ENCODE measurements at places on chromosomes 7 and 10. TPM values are rescaled to one million over a fixed set of nuclear protein-coding genes. Genes with fewer than 3 reads are reported as not detected.
A peak's percentile ranks its signal among the peaks of the same experiment; 100 is the strongest.

Gene LIPJ
- total RNA-seq: 0.26 TPM

DNA sequence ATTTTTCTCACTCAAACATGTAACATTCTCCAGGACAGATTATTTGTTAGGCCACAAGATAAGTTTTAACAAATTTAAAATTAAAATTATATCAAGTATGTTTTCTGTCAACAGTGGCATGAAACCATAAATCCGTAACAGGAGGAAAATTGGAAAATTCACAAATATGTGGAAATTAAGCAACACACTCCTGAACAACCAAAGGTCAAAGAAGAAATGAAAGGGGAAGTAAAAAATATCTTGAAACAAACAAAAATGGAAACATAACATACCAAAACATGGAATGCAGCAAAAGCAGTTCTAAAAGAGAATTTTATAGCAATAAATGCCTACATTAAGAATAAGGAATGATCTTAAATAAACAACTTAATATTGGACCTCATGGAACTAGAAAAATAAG is 147.3 kb downstream of the ZEB1 start:
- no peaks in the 10 kb centered on the region for H3K27me3 ChIP-seq
- no peak overlapping the region for H3K4me3 ChIP-seq
- H3K36me3 ChIP-seq: peaks cover 11% of the 10 kb centered on the region
- H3K27ac ChIP-seq: no peak overlapping the region
- DNase-seq: no peak
- no peaks in the 10 kb centered on the region for H3K4me1 ChIP-seq

DNA sequence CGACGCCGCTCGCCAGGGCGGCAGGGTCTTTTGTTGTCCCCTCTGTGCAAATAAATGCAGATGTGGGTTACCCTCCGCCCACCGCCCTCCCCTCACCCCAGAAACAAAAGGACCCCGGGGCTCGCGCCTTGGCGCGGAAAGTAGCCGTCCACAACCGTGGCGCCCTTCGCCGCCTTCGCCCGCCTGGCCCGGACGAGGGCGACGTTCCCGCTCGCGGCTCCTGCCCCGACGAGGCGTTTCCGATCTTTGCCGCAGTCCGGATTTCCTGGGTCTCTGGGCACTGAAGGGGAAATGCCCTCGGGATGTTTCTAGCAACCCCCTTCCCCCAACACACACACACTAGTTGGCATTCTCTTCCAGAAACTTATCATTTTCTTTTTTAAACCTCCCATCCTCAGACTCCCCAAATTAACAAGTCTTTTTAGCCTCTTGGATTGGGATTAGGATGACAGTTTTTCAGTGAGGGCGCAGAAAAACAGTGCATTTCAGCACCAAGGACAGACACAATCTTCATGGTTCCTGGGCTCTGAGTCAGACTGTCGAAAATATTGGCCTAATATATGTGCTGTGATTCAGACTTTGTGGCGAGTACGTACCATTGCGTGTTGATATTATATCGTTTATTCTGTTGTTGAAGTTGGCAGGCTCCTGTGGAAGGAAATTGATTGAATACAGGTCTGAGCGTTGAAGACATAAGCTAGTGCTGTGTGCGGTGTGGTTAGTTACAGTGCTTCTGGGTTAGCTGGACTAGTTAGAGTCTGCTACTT is 771 bp downstream of the PHYHIPL start:
- no peak overlapping the region for H3K27ac ChIP-seq
- H3K36me3 ChIP-seq: no peaks in the 10 kb centered on the region
- H3K4me3 ChIP-seq: peak overlapping the region; percentile 23
- peaks cover 24% of the 10 kb centered on the region for H3K27me3 ChIP-seq
- peaks cover 3% of the 10 kb centered on the region for H3K4me1 ChIP-seq

Gene IGF2BP3
- total RNA-seq: 4.3 TPM

Gene ANKRD26
- total RNA-seq: 11.7 TPM

- no peak overlapping the region for H3K27ac ChIP-seq
- H3K36me3 ChIP-seq: peaks cover 2% of the 10 kb centered on the region
- DNase-seq: no peak
- no peaks in the 10 kb centered on the region for H3K27me3 ChIP-seq
Observed at GRCh38 chr7:746155-747061, 19.3 kb upstream of the PRKAR1B start.

DNA sequence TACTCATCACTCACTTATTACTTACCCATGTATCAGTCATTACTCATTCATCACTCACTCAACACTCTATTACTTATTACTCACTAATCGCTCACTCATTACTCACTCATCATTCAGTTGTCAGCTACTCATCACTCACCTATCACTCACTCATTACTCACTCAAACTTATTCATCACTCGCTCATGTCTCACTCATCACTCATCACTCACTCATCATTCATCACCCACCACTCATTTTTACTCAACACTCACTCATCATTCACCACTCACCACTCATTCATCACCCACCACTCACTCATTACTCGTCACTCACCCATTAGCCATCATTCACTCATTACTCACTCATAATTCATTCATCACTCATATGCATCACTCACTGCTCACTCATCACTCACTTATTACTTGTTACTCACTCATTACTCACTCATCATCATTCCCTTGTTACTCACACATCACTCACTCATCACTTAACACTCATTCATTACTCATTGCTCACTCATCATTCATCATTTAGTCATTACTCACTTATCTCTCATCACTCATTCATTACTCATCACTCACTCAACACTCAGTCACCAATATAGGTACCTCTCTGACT is 237.9 kb downstream of the ADARB2 start:
- H3K4me3 ChIP-seq: no peak overlapping the region
- no peaks in the 10 kb centered on the region for H3K36me3 ChIP-seq
- H3K27me3 ChIP-seq: no peaks in the 10 kb centered on the region

DNA sequence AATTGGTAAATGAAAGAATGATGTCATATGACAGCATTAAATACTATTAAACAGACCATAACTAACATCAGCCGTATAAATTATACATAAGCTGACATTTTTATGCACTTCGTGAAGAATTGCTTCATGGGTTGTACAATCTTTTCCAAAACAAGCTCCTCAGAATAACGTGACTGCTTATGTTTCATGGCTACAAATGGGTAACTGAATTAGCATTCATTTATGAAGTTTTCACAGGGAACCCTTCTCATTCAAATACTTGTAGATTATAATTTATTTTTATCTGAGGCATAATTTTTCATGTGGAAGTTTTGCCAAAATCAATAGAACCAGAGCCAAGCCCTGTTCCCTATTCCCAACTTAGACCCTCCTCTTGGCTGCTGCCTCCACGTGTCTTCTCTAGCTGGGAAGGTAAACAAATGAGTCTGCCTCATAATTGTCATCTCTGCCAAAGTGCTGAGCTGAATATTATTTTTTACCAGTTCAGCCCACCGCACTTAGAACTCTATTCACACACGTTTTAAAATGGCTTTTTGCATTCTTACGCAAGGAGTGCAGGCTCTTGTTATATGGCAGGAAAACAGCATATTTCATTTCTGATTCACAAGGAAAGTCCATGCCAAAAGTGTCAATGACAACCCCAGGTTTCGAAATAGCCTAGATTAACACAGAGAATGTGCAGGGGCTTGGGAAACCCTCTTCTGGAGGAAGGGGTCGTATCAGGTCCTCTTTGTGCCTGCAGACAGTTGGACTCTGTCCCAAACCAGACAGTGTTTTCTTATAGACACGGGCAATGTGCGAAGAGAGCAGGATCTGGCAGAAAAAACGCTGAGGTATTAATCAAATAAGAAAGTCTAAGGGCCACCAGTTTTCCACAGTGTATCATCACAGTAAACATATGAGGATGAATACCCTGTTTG is 370.7 kb upstream of the MGMT start:
- DNase-seq: peak; percentile 100
- H3K27ac ChIP-seq: no peak overlapping the region
- peaks cover 5% of the 10 kb centered on the region for H3K4me1 ChIP-seq
- H3K36me3 ChIP-seq: no peaks in the 10 kb centered on the region
- no peaks in the 10 kb centered on the region for H3K27me3 ChIP-seq

DNA sequence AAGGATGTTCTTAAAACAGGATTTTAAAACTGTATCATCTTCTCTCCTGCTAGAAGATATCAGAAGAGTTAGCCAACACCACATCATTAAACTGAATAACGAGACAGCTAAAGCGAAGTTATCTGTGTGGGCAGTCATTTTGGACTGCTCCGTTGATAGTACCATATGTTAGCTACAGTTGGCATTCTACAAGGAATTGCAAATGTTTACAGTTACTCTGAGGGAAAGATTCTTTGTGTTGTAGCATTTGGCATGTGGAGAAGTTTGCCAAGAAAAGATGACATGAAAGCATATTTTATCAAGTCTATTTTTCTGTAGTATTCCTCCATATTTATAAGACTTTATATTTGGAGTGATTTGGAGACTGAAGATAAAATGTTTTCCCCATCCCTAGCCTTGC is 464.4 kb upstream of the POM121L12 start:
- no peak overlapping the region for H3K27ac ChIP-seq
- H3K4me3 ChIP-seq: no peak overlapping the region
- H3K36me3 ChIP-seq: no peaks in the 10 kb centered on the region

DNA sequence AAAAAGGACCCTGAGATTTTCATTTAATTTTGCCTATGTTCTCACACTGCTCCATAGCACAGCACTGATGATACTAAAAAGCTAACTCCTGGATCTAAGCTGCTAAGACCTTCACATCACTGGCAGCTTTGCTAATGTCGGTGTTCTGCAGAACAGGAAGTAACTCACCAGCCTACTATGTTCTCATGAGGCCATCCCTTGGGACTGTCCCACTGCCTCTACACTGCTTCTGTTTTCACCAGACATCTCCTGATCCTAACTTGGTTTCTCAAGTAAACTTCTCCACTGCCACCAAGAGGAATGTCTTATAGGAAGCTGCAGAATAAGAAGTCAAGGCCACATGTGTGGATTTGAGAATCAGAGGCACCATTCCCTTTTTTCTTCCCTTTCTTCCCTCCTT is 15.1 kb downstream of the HTR7 start:
- H3K4me3 ChIP-seq: no peak overlapping the region
- no peaks in the 10 kb centered on the region for H3K27me3 ChIP-seq
- H3K4me1 ChIP-seq: no peaks in the 10 kb centered on the region
- no peak overlapping the region for H3K27ac ChIP-seq
- H3K36me3 ChIP-seq: no peaks in the 10 kb centered on the region
- DNase-seq: no peak

- peaks cover 1% of the 10 kb centered on the region for H3K36me3 ChIP-seq
- peak overlapping the region; percentile 97 for H3K4me3 ChIP-seq
- no peaks in the 10 kb centered on the region for H3K27me3 ChIP-seq
- H3K4me1 ChIP-seq: peaks cover 33% of the 10 kb centered on the region
- peak; percentile 75 for DNase-seq
Observed at GRCh38 chr10:79070606-79071395, 2.0 kb downstream of the ZMIZ1 start.

GRCh38 chr10:35699848-35700486 is 57.9 kb upstream of the FZD8 start:
- no peak for DNase-seq
- no peaks in the 10 kb centered on the region for H3K27me3 ChIP-seq
- H3K4me3 ChIP-seq: no peak overlapping the region

Data from fibroblast of lung (primary cell).